Esophagus mucosa (tissue), 1 donor: ENCODE measurements at places on chromosomes 1 and 21. TPM values are rescaled to one million over a fixed set of nuclear protein-coding genes. Genes with fewer than 3 reads are reported as not detected.

Gene PDZK1
- not detected for total RNA-seq

Gene TMEM81
- 1.3 TPM for total RNA-seq

Gene AK4
- total RNA-seq, result 51.6 TPM

Gene IFI44L
- total RNA-seq, result 0.88 TPM

Gene CHD1L
- total RNA-seq, result 19.0 TPM

Gene SUSD4
- total RNA-seq, result 42.2 TPM
